Stimulated activated naive CD8-positive, alpha-beta T cell treated with anti-CD3 and anti-CD28 coated beads, Interleukin-15, Interleukin-2, amounts not matched to agents 100 U/mL and 50 U/mL, for 24 hours (primary cell): ENCODE measurements at places on chromosomes 1 and 21.

DNA sequence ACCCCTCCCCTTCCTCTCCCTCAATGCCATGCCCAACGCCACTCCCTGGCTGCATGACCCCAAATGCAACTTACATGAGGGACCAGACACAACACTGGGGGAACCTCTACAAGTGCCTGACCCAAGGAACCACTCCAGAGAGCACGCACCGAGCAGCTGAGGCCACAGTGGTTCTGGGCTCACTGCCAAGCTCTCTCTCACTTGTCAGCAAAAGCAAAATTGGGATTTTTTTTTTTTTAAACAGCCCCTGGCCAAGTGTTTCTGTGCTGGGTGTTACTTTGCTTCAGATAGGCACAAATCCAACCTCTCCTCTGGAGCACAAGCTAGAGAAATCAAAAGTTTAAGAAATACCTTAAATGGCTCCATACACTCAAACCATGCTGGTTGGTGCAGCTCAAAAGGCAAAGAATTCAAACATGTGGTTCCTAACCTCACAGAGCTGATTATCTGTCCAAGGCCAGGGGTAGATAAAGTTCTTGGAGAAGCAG, 363.0 kb downstream of the SETD4 start:
- peak; percentile 10 for DNase-seq

GRCh38 chr1:2801535-2802291, at the start of gene TTC34:
TSS of gene TTC34 (minus strand) at chr1:2801693. CDS start at chr1:2800827, 866 bp downstream.
- peak; percentile 68 for DNase-seq

- no peak for DNase-seq
These were observed 179.1 kb downstream of the DUSP10 start for GRCh38 chr1:221562542-221563475.

GRCh38 chr1:155478270-155478852, 84.2 kb downstream of the ASH1L start:
- no peak for DNase-seq

DNA sequence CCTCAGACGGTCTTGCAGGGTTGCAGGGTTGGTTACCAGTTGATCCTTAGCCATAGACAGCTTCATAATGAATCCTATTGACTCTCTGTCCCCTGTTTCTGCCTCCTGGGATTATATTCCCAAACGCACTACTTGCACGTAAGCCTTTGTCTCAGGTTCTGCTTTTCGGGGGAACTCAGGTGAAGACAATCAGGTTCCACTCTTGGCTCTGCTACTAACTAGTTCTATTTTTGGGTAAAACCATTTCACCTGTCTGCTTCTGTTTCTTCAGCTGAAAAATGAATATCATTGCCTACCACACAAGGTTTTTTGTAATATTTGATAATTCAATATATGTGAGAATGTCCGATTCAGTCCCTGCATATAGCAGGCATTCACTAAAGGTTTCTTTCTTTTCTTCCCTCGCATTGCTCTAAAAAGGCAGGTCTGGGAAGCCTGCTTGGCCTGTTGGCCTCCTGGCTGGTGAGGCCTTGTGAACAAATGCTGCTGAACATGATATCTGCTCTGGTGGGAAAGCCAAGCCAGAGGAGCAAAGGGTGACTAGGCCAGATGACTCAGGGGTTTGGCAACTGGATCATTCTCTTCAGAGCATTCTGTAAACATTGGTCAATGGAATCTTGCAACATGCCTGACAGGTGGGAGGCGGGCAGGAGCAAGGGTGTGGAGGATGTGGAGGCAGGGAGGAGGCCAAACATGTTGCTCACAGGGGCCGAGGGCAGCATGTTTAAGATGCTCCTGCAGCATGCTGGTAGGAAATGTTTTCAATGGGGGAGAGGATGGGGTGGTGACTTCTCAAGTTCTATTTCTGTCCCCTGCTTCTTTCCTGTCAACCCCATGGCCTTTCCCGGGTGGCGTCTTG, 23.8 kb downstream of the IER5 start:
- DNase-seq, result no peak

GRCh38 chr1:200336901-200337391, 72.9 kb downstream of the ZNF281 start:
- DNase-seq, result no peak

GRCh38 chr1:33143698-33144097, 38.1 kb downstream of the TRIM62 start:
- DNase-seq, result no peak

DNA sequence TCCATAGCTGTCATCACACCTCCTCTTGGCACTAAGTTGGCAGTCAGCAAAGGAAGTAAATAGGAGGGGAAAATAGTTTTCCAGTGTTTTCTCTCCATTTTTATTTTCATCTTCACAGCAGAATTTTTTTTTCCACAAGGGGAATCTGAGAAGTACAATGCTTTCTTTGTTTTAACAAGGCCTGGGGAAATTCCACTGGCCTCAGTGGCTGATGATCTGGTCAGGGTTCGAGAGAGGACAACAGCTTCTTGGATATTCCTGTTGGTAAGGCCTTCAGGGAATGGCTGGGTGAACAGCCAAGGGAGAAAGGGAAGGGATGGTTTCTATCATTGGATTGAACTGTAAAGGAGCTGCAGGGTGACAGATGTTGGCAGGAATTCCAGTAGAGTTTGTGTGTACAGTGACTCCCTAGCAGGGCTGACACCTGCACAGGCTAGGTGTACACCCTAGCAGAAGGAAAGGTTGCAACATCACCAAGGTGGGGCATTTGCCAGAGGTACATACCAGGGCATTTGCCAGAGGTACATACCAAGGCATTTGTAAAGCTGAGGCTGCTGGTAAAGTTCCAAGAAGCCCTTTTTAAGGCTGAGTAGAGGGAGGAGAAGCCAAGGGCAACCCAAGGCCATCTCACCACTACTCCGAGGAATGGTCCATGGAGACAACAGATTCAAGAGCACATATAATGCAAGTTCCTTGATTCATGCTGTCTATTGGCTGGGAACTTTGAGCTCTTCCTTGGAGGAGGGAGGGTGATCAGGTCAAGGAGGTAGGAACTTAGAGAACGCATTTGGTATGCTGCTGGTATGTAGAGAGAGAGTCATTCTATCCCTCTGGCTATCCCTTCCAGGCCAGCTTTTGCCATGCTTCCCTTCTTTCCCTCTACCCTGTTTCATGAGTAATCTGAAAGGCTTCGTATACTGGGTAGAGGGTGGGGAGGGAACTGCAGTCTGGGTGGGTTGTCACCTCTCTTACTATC, 3.1 kb downstream of the GJA5 start:
- DNase-seq, result no peak

GRCh38 chr1:198667807-198668206, 29.0 kb downstream of the PTPRC start:
- DNase-seq, result no peak

- no peak for DNase-seq
These were observed 201.0 kb upstream of the CAMK1G start for GRCh38 chr1:209382231-209383100.

- DNase-seq, result no peak
These were observed 119.3 kb upstream of the CDC42BPA start for GRCh38 chr1:227437495-227438008.

DNA sequence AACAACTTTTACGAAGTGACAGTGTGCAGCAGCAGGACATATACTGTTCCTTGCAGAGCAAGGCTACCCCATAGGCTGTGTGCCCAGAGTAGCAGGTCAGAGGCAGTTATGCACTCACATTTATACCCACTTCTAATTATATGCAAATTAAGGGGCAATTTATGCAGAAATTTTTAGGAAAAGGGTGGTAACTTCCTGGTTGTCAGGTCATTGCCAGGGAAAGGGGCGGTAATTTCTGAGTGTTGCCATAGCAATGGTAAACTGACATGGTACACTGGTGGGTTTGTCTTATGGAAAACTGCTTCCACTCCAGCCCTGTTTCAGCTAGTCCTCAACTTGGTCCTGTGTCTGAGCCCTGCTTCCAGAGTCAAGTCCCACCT, 12.0 kb upstream of the SLAMF1 start:
- DNase-seq, result no peak
